ENCODE measurements at places on chromosomes 4 and X. TPM values are rescaled to one million over a fixed set of nuclear protein-coding genes. Genes with fewer than 3 reads are reported as not detected.

Gene CNKSR2
- total RNA-seq, result 0.56 TPM

Gene PAGE3
- not detected for total RNA-seq

- DNase-seq, result no peak
Measured at GRCh38 chrX:48919360-48919841, 577 bp upstream of the PIM2 start.

- no peak for DNase-seq
Measured at GRCh38 chr4:82293304-82293703, 80.5 kb downstream of the HNRNPD start.

Gene STATH
- not detected for total RNA-seq

DNA sequence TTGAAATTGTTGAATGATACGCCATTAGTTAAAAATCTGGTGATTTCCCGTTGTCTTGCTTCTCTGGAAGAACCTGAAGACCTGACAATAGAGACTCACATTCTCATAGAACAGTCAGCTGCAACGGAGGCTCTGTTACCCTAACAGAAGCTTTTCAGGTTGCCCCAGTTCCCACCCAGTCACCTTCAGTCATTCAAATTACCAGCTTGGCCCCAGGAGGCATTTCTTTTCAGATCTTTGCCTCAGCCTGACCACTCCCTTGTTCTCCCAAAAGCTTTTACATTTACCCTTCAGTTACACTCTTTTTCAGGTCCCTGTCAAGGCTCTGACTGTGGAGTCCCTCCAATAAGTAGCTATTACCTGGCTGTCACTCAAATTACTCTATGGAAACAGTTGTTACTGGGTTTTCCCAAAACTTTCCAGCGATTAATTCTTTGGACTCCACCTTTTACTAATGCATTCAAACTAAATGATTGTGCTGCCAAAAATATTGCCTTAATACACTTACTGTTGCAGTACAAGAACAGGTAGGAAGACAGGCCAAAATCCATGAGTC, 162.2 kb upstream of the FTHL17 start:
- no peak for DNase-seq

Data from IMR-90 (cell line).